GM04503 (cell line): ENCODE measurements at places on chromosomes 7 and 10.

GRCh38 chr7:6590645-6591110 lies 857 bp downstream of the INTS15 start:
- DNase-seq = no peak

DNA sequence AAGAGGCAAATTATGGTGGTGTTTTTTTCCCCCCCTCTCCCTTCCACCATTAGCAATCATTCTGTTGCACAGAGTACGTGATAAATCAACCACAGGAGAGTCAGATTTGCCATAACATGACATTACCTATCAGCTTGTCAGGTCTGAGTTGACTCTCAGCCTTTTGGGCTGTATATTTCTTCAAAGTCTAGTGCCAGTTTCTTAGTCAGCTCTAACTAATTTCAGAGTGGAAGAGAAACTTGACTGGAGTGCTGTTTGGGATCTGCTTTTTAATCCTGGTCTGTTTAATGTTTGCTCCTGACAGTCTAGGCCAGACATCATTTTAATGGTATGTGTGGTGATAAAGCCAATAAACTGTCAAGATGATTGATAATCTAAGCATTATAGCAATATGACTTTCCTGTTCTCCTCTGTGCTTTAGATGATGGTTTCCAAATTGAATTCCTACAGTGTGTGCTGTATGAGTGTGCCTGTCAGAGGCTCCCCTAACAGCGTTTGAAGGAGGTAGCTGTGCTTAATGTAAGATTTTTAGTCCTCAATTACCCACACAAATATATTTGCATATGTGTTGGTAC lies 76.9 kb downstream of the LRMDA start:
- DNase-seq = peak; percentile 56

- no peak for DNase-seq
These were observed 214.1 kb upstream of the FAM3C start for GRCh38 chr7:121610243-121610642.

- no peak for DNase-seq
These were observed 1053.3 kb downstream of the SORCS1 start for GRCh38 chr10:106111246-106111645.

GRCh38 chr7:135584362-135585353 lies 26.9 kb downstream of the NUP205 start:
- no peak for DNase-seq

- DNase-seq = no peak
These were observed 28.1 kb downstream of the TWIST1 start for GRCh38 chr7:19089378-19089777.

DNA sequence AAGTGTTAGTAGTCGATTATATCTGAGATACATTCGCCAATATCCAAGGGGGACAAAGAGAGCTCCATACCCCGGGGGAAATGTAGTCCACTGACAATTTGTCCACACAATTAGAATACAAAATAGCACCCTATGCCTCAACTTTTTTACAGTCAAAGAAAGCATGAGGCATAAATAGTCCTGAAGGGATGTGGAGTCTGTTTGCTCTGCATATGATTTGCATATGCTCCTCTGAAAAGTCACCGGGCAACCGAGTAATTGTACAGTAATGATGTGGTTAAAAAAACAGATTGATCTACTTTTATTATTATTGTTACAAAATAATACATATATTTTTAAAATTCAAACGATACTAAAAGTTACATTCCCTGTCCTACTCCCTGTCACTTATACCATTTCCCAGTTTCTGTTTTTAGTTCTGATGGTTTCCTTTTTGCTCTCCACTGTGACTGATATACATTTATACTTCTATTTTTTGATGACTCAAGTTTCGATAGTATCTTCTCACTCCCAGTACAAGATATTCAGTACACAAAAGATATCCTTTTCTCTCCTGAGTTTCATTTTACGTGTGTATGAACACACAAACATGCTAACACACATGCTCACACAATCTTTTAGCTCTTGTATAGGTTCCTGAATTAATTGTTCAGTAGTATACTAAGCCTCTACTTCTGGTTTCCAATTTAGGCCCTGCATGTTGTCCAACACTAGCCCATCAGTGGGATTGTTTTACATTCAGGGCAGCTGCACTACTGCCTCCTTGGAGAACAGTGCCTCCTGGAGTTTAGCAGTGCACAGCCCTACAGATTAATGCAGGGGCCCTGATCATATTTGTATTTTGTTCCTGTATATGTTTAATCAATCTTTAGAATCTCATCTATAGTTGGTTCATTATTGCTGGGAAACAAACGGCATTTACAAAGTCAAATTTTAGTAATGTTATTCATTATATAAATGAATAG lies 130.9 kb downstream of the TES start:
- DNase-seq = no peak

GRCh38 chr10:42753507-42754154 lies 29.0 kb upstream of the BMS1 start:
- DNase-seq = no peak

- no peak for DNase-seq
These were observed 115.2 kb upstream of the MDFIC start for GRCh38 chr7:114806590-114807162.
